Kasumi-1 (cell line): ENCODE measurements at places on chromosomes 7 and 10.

DNA sequence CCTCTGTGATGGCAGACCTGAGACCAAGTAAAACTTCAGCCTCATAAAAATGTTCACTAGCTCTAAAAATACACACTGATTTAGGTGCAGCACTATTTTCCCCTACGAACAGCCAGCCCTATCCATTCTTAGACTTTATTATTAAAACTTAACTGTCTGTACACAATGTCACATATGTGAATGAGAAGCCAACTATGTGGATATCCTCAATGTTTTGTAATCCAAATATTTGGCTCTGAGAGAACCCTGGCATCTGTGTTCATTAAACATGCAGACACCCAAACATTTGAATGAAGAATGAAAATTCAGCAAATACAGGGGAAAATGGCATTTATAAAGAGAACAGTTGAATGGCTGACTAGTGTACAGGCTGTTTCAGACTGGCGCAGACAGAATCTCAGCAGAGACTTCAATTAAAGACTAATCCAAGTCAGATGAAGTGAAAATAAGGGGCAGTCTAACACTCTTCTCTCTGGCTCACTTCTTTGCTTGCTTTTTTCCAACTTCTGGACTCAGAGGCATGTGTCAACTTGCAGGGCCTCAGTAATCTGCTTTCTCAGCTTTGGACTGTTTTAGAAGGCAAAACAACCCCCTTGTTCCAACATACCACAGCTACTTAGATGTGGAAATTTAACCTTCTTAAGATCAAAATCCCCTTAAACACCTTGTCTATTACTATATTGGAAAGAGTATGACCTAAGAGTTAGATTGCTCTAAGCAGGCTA, 47.4 kb upstream of the FAM180A start:
- no peak for DNase-seq

GRCh38 chr7:104275900-104276299, 52.5 kb upstream of the LHFPL3 start:
- DNase-seq: no peak

DNA sequence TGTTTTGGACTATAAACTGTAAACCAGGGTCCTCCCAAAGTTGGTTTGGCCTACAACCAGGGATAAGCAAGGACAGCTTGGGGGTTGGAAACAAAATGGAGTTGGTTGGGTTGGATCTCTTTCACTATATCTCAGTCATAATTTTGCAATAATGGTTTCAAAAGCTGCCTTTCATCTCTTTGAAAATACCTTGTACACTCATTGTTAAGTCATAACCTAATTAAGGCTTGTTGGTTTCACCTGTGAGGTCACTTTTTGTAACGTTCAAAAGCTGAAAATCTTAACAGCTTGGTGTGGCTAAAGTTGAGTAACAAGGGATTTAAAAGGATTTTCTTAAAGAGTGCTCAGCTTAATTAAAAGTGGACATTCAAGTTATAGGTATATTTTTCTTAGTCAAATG, 476.1 kb downstream of the IPMK start:
- DNase-seq: no peak

- DNase-seq: peak; percentile 62
These were observed 36.3 kb upstream of the TOMM7 start for GRCh38 chr7:22858640-22859561.

DNA sequence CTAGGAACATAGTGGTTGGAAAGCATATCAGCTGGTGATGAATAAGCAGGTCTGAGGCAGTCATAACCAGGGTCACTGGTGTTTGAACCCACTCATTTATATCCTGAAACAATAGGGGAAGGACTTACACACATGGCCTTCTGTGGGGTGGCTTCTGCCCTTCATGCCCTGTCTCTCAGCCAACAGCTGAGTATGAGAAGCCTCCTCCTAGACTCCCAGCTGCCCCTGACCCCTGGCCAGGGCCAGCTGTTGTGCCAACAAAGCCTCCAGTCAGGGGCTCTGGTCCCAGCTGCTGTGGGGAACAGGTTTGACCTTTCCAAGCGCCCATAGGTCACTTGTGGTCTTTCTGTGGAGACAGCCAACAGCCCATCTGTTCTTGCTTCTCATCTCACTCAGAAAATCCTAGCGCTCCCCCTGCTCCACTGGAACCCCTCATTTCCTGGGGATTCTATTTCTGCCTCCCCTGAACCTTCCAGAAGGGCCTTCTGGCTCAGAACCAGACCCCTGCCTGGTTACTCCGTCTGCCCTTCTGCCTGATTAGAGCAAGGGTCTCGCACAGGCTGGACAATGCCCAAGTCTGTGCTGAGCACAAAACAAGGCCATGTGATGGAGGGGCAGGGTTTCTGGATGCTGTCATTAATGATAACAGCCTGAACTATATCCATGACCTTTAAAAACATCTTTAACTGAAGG, 9.7 kb upstream of the PURB start:
- DNase-seq: no peak

DNA sequence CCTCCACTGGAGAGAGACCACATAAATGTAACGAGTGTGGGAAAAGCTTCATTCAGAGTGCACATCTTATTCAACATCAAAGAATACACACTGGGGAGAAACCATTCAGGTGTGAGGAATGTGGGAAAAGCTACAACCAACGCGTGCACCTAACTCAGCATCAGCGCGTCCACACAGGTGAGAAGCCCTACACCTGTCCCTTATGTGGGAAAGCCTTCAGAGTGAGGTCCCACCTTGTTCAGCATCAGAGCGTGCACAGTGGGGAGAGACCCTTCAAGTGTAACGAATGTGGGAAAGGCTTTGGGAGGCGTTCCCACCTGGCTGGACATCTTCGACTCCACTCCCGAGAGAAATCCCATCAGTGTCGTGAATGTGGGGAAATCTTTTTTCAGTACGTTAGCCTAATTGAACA, 20.6 kb downstream of the FAM200A start:
- DNase-seq: no peak

DNA sequence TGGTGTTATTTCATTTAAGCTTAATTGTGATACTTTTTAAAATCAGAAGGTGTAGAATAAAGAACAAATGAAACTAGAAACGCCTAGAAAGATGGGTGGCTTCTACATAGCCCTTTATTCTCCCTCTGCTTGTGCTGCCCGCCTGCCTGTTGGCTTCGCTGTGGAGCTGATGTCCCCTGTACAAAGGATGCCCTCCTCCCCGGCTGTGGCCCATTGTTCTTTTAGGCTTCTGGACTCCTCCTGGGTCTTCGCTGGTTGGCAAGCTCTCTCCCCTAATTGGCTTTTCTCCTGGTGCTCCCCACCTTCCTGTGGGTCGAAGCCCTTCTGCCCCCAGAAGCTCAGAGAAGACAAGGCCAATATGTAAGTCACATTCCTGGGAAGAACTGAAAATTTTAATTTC, 98.2 kb downstream of the FANK1 start:
- DNase-seq: no peak

DNA sequence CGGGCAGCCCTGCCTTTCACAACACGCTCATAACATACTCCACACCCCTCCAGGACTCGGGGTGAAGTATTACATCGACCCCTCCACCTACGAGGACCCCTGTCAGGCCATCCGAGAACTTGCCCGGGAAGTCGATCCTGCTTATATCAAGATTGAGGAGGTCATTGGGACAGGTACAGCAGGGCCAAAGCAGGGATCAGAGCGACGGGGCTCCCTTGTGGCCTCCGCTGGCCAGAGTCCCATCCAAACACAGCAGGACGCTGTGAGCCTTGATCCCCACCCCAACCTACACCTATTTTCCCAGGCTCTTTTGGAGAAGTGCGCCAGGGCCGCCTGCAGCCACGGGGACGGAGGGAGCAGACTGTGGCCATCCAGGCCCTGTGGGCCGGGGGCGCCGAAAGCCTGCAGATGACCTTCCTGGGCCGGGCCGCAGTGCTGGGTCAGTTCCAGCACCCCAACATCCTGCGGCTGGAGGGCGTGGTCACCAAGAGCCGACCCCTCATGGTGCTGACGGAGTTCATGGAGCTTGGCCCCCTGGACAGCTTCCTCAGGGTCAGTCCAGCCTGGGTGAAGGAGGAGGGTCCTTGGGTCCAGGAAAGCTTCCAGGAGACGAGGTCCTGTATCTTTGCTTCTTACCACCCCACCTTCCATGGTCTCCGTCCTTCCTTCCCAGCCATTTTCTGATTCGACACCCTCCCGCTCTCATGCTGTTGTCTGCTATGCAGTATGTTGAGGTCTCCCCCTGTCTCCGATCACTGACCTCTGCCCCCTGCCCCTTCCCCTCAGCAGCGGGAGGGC, 13.5 kb downstream of the EPHB6 start:
- no peak for DNase-seq

DNA sequence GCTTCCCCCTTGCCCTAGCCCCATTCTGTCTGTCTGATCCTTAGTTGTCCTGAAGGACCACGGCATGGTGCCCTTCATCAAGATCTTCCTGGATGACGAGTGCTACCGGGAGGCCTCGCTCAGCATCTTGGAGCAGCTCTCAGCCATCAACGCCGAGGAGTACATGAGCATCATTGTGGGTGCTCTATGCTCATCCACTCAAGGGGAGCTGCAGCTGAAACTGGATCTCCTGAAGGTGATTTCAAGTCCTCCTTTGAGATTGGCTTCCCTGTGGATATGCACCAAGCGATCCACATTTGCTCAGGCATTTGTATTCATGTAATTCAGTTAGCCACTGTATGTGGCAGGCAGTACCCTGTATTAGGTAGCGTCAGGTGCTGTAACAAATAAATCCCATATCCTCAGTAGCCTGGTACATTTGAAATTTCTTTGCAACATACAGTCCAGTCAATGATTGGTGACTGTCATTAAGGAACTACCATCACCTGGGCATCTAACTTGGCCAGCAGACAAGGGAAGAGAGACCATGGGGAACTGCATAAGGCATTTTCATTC, 51.2 kb downstream of the WDFY4 start:
- no peak for DNase-seq

GRCh38 chr7:118286131-118286530, 61.6 kb downstream of the ANKRD7 start:
- no peak for DNase-seq

DNA sequence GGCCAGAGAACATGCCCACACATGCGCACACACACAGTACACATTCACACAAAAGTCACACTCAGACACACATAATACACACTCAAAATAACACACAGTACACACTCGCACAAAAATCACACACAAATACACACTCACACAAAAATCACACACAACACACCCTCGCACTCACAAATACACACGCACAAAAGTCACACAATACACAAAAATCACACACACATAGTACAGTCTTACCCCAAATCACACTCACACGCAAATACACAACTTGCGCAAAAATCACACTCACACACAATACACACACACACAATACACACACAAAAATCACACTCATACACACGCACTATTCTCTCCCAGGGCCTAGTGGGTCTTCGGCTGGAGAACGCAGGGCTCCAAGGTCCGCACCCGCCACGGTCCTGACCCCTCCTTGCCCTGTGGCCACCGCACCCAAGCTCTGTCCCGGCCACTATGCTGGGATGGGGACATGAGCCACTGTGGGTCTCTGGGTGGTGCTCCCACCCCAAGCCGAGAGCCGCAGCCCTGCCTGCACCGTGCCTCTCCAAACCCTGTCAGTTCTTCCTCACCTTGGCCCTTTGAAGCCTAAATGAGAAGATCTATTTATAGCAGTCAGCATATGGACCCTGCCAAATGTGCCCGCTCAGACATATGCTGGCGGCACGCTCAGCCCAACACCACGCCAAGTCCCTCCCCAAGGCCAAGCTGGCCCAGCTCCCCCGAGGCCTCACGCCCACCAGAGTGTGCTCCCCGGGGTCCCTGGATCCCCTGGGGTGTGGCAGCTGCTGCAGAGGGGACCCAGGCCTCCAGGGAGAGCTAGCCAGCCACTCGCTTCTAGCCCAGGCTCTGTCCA, 55.9 kb downstream of the ELFN1 start:
- no peak for DNase-seq

DNA sequence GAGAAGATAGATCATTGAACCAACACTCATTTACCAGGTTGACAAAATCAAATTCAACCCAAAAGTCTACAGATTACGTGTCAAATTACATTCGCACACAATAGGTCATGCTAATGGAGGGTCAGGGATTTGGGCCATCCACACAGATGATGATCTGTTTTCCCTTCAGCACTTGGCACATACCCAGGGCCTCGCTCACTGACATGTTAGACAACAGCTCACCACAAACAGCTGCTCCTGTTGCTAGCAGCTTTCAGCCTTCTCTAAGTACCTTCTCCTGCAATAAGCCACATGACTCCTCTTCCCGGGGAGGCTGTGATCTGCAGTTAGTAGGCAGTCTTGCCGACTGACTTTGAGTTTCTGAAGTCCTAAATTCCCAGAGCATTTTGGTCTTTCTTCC, 18.4 kb downstream of the NKX2-3 start:
- peak; percentile 18 for DNase-seq

DNA sequence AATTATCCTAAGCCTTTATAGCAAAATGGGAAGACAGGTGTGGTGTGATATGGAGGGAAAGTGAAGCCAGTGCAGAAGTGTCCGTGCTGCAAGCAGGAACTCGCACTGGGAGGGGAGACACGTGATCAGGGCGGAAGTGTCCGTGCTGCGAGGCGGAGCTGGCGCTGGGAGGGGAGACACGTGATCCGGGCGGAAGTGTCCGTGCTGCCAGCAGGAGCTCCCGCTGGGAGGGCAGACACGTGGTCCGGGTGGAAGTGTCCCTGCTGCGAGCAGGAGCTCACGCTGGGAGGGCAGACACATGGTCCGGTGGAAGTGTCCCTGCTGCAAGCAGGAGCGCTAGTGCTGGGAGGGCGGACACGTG, 40.5 kb upstream of the PRKAR1B start:
- DNase-seq: no peak

- DNase-seq: peak; percentile 45
These were observed 9.3 kb upstream of the HUS1 start for GRCh38 chr7:47988496-47989386.

GRCh38 chr10:124225029-124225466, 131.7 kb upstream of the CHST15 start:
- DNase-seq: no peak

- no peak for DNase-seq
These were observed 16.0 kb downstream of the GRIFIN start for GRCh38 chr7:2460188-2460587.

DNA sequence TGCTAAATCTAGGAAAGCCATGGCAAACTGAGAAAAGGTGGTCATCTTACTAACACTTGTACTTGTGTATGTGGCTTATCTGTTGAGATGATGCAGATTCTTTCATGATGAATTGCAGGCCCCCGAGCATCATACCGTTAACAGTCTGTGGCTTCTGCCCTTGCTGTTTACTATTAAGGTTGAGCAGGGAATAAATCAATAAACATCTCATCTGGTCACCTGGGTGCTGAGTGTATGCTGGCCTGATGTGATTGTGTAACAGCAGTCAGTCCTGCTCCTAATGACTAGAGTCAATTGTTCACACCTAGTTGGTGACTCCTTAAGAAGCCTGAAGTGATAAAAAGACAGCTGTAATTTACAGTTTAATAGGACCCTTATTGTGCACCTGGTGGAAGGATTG, 8.3 kb upstream of the GNAT3 start:
- no peak for DNase-seq

- peak; percentile 77 for DNase-seq
These were observed 506.4 kb upstream of the C7orf33 start for GRCh38 chr7:148084138-148084537.
